ENCODE measurements at places on chromosomes 5 and 9. TPM values are rescaled to one million over a fixed set of nuclear protein-coding genes. Genes with fewer than 3 reads are reported as not detected.

RC3H2 gene
- total RNA-seq = 24.7 TPM

KYAT1 gene
- total RNA-seq = 2.6 TPM

EQTN gene
- not detected for total RNA-seq

SH2D3C gene
- 4.2 TPM for total RNA-seq

GARNL3 gene
- 5.9 TPM for total RNA-seq

GLRA1 gene
- total RNA-seq = not detected

NR4A3 gene
- 8.9 TPM for total RNA-seq

TAS2R1 gene
- not detected for total RNA-seq

ADGRV1 gene
- total RNA-seq = 21.4 TPM

COMMD10 gene
- 26.5 TPM for total RNA-seq

RNF180 gene
- total RNA-seq = 13.2 TPM

WWC1 gene
- total RNA-seq = 49.4 TPM

LCN10 gene
- 0.78 TPM for total RNA-seq

CMYA5 gene
- total RNA-seq = 1.6 TPM

ZDHHC11 gene
- total RNA-seq = 4.7 TPM

THBS4 gene
- total RNA-seq = 20.8 TPM

CCNJL gene
- total RNA-seq = 0.66 TPM

RNF183 gene
- total RNA-seq = not detected

ZFP37 gene
- total RNA-seq = 4.4 TPM

GABRA6 gene
- not detected for total RNA-seq

IL9 gene
- not detected for total RNA-seq

GFI1B gene
- total RNA-seq = not detected

VPS13A gene
- 54.4 TPM for total RNA-seq

GRIA1 gene
- 0.26 TPM for total RNA-seq

KLF9 gene
- 63.6 TPM for total RNA-seq

FREM1 gene
- total RNA-seq = 19.1 TPM

ADGRD2 gene
- not detected for total RNA-seq

PTPN3 gene
- total RNA-seq = 13.2 TPM

GPBP1 gene
- 67.2 TPM for total RNA-seq

SLC46A2 gene
- 0.78 TPM for total RNA-seq

ZNF782 gene
- total RNA-seq = 10.4 TPM

SLC36A3 gene
- total RNA-seq = not detected

MEIKIN gene
- total RNA-seq = not detected

RGS7BP gene
- under 0.01 TPM for total RNA-seq

ARHGEF37 gene
- 14.0 TPM for total RNA-seq

TTF1 gene
- total RNA-seq = 27.7 TPM

SPATA31D4 gene
- total RNA-seq = not detected

SPAAR gene
- total RNA-seq = 7.3 TPM

HRCT1 gene
- total RNA-seq = 0.99 TPM

SPATA31E1 gene
- not detected for total RNA-seq

SH3RF2 gene
- total RNA-seq = 14.8 TPM

GLDC gene
- not detected for total RNA-seq

ZSWIM6 gene
- total RNA-seq = 8.8 TPM

CKMT2 gene
- 4.9 TPM for total RNA-seq

POLR3G gene
- total RNA-seq = 1.6 TPM

CDKN2B-AS1 gene
- 0.26 TPM for total RNA-seq
